ENCODE measurements at places on chromosomes 3 and 15. TPM values are rescaled to one million over a fixed set of nuclear protein-coding genes. Genes with fewer than 3 reads are reported as not detected.

Gene ZMYND10
- total RNA-seq = 2.3 TPM

- DNase-seq = no peak
These were observed 481.5 kb downstream of the LPP start for GRCh38 chr3:188635258-188636042.

Gene C3orf20
- total RNA-seq = not detected

- DNase-seq = no peak
These were observed 431.2 kb downstream of the LPP start for GRCh38 chr3:188584958-188585689.

Gene KY
- total RNA-seq = not detected

GRCh38 chr3:5181469-5182141, 5.9 kb upstream of the EDEM1 start:
- no peak for DNase-seq

DNA sequence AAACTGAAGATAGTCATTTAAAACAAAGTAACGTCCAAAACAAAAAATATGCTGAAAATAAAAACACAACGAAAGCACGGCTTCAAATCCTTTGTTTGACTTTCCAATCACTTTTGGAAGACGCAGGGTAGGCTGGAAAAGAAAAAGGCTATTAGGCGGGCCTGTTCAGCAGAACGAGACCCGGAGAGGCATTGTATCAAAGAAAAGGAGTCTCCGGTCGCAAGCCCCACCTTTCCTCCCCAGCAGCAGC, 691 bp downstream of the SENP7 start:
- no peak for DNase-seq

DNA sequence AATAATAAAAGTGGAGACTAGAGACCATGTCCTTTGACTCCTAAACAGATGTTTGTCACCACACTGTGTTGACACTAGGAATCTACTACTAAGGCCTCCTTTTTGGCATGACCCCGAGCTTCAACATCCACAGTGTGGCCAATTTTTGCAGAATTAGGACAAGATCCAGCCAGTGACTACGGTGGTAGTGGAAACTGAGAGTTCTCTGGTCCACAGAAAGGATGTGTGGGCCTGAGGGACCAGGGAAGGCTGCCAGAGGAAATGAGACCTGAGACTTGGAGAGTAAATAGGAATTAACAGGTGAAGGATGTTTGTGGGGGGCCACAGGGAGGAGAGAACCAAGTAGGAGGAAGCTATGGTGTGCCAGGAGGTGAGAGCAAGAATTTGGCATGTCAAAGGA, 122.7 kb downstream of the CHCHD6 start:
- DNase-seq = no peak

- DNase-seq = no peak
These were observed 50.5 kb downstream of the ATP1B3 start for GRCh38 chr3:141926929-141927328.

Gene POTEB
- not detected for total RNA-seq

DNA sequence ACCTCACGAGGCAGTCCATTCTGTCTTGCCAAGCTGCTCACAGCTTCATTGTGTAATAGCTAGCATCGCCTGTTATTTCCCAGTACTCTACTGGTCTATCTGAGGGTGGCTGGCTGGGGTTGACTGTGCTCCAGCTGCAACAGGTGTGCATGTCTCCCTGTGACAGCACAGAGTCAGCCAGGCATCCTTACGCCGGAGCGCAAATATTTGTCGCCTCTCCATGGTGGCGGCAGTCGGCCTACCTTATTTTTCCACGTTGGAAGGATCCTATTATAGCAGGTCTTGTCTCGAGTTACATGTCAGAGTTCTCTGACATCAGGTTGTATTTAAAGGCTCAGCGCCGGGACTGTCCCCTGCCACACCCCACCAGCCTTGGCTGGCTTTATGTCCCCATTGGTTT, 307.1 kb downstream of the TLE3 start:
- no peak for DNase-seq

DNA sequence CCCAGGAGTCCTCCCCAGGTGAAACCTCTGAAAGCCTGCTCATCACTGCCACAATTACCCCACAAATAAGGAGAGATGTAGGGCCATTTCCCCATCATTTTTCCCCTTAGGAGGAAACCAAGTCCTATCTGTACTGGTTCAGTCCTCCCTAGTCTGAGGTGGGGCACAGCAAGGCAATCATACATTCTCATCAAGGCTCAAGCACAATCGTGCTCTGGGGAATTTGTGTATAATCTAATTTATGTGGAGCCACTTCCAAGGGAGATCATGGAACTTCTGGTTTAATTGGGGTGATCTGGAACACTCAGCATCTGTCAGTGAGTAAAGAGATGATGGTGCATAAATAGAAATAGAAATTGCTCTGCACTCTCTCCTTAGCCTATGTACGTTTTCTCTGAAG, 546.9 kb downstream of the IGSF11 start:
- no peak for DNase-seq

Gene PRKCD
- 15.5 TPM for total RNA-seq

DNA sequence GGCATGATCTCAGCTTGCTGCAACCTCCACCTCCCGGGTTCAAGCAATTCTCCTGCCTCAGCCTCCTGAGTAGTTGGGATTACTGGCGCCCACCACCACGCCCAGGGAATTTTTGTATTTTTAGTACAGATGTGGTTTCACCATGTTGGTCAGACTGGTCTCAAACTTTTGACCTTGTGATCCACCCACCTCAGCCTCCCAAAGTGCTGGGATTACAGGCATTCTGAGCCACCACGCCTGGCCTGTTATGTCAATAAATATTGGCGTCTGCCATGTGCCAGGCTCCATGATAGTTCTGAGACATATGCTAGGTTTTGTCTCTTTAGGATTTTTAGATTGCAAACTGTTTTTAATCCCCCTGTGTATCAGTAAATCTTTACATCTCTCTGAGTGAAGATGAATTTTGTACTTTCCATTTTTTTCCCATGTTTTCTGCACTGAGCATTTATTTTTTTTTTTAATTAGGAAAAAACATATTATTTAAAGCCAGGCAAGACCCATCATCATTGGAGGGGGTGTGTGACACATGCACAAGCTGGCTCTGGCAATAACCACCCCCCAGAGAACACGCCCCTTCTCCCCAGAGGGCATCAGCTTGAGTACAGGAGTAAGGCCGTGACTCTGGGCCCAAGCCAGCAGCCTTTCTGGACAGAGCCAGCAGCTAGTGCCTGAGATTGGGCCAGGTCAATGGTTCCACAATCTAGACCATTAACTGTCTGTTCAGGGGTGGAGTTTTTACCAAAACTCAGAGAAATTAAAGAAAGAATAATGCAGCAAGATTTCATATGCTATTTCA, 51.0 kb upstream of the ATP1B3 start:
- DNase-seq = no peak

GRCh38 chr15:27587810-27588209, 511.3 kb downstream of the OCA2 start:
- DNase-seq = peak; percentile 34

DNA sequence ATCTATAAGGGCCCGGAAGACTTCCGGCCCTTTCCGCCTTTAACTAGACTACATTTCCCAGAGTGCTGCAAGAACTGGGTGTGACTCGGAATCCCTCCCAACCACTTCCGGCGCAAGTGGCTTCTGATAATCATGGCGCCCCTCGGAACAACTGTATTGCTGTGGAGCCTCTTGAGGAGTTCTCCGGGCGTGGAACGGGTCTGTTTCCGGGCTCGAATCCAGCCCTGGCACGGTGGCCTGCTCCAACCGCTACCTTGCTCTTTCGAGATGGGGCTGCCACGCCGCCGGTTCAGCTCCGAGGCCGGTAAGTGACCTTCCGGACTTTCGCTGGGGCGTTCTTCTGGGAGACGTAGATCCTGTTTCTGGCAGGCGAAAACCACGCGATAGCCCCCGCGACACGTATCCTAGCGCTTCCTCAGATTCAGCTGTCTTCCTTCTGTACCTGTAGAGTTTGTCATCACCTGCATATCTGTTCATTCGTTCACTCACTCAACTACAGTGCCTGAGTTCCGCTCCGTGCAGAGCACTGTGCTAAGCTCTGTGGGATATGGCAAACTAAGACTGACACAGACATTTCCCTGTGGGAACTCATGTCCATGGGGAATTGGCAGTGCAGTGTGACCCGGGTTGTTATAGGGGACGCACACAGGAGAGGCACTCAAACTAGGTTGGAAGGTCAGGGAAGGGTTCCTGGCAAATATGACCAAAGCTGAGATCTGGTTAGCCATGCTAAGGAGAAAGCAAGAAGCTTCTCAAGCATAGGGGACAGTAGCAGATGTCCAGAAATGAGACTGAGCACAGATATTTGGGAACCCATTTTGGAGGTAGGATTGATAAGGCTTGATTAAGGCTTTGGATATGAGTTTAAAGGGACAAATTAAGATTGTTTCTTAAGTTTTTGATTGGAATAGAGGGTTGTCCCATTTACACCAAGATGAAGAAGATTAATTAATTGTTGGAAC, at the start of gene MRPS22:
TSS of gene MRPS22 (plus strand) at position 126 of the 962 bp plus-strand sequence. CDS start at position 133, 7 bp downstream.
- DNase-seq = peak; percentile 80

DNA sequence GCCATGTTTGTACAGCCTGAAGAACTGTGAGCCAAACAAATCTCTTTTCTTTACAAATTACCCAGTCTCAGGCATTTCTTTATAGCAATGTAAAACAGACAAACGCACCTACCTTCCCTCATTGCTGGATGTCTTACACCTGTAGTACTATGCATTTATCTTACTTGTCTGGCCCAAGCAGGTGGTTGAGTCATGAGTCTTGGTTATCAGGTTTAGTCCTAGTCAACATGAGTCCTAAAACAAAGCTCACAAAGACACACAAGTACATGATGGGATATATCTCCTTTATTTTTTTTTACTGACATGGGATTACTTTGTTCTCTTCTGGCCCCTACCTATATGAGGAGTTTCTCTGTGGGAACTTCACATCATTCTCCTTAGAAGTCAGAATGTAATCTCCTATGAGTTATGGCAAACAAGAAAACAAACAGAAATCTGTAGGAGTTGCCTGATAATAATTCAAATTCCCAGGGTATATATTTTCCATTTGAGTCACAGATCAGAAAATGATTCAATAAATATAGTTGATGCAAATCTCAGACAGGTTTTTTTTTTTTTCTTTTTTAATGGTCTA, 33.6 kb upstream of the PLSCR2 start:
- no peak for DNase-seq

DNA sequence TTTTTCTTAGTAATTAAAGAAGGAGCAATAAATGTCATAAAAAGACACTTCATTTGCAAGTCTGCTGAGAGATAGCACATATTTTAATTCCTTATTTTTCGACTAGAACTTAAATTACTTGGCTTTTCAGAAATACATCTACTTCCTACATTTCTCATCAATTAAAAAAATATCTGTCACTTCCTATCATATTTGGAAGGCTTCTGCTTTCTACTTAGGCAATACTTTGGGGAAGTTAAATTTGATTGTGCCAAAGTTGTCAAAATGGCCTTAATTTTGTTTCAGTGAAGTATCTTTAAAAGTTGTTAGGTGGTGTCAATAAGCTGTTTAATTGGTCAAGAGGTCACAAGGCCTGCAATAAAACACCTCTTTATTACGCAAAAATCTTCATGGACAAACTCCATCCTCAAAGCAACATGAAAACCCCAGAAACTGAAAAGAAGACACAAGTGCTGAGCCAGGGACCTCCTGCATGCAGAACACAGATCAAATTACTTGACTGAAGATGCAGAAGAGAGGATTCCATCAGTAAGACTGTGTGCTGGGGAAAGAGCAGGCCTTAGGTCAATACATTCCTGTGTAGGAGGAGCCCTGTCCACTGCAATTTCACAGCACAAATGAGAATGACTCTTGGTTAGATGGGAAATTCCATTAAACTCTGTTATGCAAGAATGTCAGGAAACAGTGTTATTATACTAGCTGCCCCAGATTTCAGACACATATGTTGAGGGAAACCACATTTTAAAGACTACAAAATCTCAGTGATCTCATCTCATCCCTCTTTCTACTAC, 48.0 kb upstream of the FSTL1 start:
- peak; percentile 38 for DNase-seq

Gene RBPMS2
- 0.26 TPM for total RNA-seq

- DNase-seq = peak; percentile 12
These were observed 63.5 kb downstream of the OTOL1 start for GRCh38 chr3:161560008-161560637.

GRCh38 chr15:90306560-90306959, 41.1 kb downstream of the NGRN start:
- DNase-seq = no peak

DNA sequence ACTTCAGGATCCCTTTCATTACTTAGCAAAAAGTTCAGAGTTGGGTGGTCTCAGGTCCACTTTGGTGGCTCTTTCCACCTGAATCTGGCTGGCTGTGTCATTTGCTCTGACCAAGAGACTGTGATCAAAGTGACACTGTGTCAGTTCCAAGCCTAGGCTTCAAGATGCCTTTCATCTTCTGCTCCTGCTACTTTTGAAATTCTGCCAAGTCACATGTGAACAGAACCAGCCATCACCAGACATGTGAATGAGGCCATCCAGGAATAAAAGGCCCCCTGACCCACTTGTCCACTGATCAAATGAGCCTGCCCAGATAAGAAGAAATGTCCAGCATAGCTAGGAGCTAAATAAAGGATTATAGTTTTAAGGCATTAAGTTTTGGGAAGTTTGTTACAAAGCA, 132.2 kb downstream of the OSBPL10 start:
- DNase-seq = no peak

Gene GAP43
- not detected for total RNA-seq

- DNase-seq = no peak
These were observed 60.5 kb upstream of the MRPS22 start for GRCh38 chr3:139283301-139283700.

GRCh38 chr3:70982700-70983140, 600.8 kb downstream of the FOXP1 start:
- DNase-seq = peak; percentile 62

DNA sequence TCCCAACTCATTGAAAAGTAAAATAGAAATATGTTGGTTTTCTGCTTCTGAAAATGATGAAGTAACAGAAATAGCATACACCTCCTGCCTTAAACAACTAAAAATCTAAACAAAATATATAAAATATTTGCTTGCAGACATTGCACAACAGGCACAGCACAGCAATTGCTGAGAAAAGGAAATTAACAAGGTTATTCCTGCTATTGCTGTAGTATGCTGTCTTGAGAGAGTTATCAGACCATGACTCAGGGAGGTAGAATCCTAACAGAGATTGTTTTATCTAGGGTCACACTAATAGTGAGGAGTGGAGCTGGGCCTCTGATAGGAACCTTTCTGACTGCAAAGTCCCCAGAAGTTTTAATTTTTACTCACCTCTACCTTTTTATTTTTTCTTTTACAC, 72.6 kb downstream of the ZBTB20 start:
- no peak for DNase-seq

GRCh38 chr3:126446791-126447190, 28.9 kb downstream of the ZXDC start:
- DNase-seq = no peak

Gene SLC28A2
- total RNA-seq = 2.3 TPM

Gene SNX33
- 19.8 TPM for total RNA-seq

DNA sequence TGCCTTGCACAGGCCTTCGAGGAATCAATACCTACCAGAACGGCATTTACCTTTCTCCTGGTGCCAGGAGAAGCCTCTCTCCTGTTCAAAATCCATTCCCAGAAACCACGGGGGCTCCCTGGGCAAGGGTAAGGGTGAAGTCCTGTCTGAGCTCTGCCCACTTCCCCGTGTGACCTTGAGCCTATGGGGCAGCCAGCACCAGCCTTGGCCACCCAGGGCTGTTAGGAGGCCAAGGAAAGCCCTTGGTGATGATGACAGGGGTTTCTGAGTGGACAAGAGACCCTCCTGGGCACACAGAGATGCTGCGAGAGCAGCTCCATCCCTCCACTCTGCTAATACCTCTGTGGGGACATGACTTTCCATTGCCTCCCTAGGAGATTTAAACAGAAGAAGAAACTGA, 5.9 kb downstream of the SCN5A start:
- no peak for DNase-seq

GRCh38 chr3:27910456-27910855, 188.3 kb upstream of the EOMES start:
- no peak for DNase-seq

Data from body of pancreas (tissue), 4 donors.